ENCODE measurements at places on chromosomes 11 and 22. TPM values are rescaled to one million over a fixed set of nuclear protein-coding genes. Genes with fewer than 3 reads are reported as not detected.

DNA sequence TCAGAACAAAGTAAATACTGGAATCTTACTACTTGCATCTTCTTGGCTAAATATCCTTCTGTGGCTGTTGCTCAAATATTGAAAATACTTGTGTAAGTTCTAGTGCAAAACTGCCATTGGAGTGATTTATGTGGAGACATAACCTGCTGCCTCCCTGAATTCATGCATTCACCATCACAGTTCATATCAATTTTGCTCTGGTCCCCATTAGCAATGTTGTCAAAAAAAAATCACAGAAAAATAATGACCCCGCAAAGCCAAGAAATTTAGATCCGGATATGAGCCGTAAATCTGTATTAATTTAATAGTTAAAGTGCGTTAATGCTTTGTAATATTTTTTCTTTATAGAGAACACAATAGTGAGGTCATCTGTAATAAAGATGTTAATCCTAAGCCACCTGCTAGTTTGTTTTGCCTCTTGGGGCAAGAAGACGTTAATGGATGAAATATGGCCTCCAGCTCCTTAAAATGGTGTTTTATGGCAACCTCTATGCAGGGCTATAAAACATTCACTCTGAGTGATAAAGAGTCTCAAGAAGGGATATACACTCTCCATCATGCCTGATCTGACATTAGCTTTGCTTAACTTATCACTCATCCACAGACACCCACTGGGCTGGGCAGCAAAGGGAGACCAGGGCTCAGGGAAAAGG is 255.9 kb downstream of the INSC start:
- no peaks in the 10 kb centered on the region for H3K4me1 ChIP-seq
- no peak overlapping the region for H3K4me3 ChIP-seq
- H3K27me3 ChIP-seq: peaks cover 4% of the 10 kb centered on the region
- H3K27ac ChIP-seq: no peak overlapping the region

DNA sequence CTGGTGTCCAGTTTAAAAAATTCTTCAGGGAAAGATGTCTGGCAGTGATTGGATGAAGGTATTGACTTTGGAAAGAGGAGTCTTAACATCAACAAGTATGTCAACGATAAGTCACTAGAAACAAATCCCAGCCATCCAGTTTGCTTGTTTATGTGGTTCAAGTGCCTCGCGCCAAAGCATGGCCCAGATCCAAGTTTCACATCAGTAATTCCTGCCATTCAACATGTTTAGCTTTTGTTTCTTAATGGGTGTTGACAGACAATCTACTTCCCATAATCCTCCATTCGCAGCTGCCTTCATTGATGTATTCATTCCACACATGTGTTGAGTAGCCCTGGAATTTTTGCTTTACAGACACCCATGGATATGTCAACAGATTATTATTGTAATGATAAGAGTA is 77.8 kb downstream of the UBASH3B start:
- no peak overlapping the region for H3K27ac ChIP-seq
- H3K27me3 ChIP-seq: no peaks in the 10 kb centered on the region
- no peak for DNase-seq
- H3K36me3 ChIP-seq: peaks cover 3% of the 10 kb centered on the region
- H3K4me1 ChIP-seq: peaks cover 47% of the 10 kb centered on the region

GRCh38 chr11:18768472-18768901 is 23.1 kb downstream of the PTPN5 start:
- no peak overlapping the region for H3K4me3 ChIP-seq
- H3K27me3 ChIP-seq: no peaks in the 10 kb centered on the region
- no peak overlapping the region for H3K27ac ChIP-seq
- no peak for DNase-seq
- peaks cover 8% of the 10 kb centered on the region for H3K4me1 ChIP-seq

- no peak overlapping the region for H3K27ac ChIP-seq
- H3K36me3 ChIP-seq: peaks cover 3% of the 10 kb centered on the region
- H3K27me3 ChIP-seq: peaks cover 3% of the 10 kb centered on the region
- DNase-seq: no peak
- peaks cover 10% of the 10 kb centered on the region for H3K4me1 ChIP-seq
Measured at GRCh38 chr11:16891964-16892363, 122.2 kb downstream of the PLEKHA7 start.

DNA sequence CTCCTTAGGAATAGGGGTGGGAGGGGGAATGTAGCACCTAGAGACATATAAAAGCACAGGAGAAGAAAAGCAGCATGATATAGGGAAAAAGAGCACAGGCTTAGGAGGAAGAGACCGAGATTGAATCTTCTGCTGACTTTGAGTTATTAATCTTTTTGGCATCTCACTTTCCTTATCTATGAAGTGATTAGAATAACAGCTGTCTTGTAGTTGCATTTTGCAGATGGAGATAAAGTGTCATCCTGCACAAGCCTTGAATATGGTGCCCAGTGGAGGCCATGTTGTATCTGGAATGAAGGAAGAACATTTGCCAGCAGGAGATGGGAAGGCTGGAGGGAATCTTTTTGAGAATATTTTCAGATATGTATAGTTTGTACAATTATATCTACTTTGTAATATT is 594.7 kb downstream of the NELL1 start:
- no peaks in the 10 kb centered on the region for H3K4me1 ChIP-seq
- no peaks in the 10 kb centered on the region for H3K36me3 ChIP-seq
- no peak for DNase-seq
- H3K27ac ChIP-seq: no peak overlapping the region
- no peak overlapping the region for H3K4me3 ChIP-seq
- H3K27me3 ChIP-seq: no peaks in the 10 kb centered on the region

DNA sequence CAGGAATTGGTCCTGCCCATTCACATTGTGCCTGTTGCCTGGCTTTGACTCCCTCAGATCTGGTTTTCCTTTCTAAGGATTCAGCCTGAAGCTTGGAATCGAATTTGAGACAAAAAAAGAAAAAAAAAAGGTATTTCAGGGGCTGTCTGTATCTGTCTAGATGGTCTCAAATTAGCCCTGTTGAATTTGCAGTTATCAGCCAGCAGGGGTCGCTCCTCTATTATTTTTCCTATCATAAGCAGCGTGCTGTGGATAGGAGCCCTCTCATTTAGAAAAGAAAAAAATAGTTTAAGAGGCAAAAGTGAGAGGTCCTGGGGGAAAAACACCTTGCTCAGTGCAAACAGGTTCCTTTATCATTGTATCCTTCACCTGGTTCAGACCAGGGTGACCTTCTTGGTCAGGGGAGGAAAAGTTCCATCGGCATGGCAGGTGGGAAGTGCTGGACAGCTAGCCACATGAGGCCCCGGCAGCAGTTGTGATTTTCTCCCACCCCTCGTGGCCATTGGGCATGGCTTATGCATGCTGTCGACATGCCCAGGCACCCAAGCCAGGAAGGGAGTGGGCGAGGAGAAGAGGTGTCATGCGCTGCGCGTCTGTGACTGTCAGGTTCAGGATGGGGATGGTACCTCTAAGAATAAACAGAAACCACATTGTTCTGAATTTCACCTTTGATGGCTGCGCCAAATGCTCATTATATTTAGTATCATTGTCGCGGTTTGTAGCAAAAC is 13.1 kb downstream of the OR5AK2 start:
- no peak for DNase-seq
- H3K27ac ChIP-seq: no peak overlapping the region
- H3K4me1 ChIP-seq: no peaks in the 10 kb centered on the region
- H3K4me3 ChIP-seq: no peak overlapping the region
- H3K36me3 ChIP-seq: no peaks in the 10 kb centered on the region
- no peaks in the 10 kb centered on the region for H3K27me3 ChIP-seq

SCO2 gene
- total RNA-seq: 2.1 TPM

- no peaks in the 10 kb centered on the region for H3K36me3 ChIP-seq
- H3K4me3 ChIP-seq: no peak overlapping the region
- H3K27me3 ChIP-seq: peaks cover 2% of the 10 kb centered on the region
- DNase-seq: no peak
Measured at GRCh38 chr22:33811686-33812085, 108.6 kb downstream of the LARGE1 start.

CTNND1 gene
- total RNA-seq: 8.5 TPM

- H3K36me3 ChIP-seq: peaks cover 2% of the 10 kb centered on the region
- DNase-seq: peak; percentile 29
- H3K4me1 ChIP-seq: peaks cover 7% of the 10 kb centered on the region
- no peaks in the 10 kb centered on the region for H3K27me3 ChIP-seq
Measured at GRCh38 chr11:112410325-112410724, 149.7 kb upstream of the PLET1 start.

DNA sequence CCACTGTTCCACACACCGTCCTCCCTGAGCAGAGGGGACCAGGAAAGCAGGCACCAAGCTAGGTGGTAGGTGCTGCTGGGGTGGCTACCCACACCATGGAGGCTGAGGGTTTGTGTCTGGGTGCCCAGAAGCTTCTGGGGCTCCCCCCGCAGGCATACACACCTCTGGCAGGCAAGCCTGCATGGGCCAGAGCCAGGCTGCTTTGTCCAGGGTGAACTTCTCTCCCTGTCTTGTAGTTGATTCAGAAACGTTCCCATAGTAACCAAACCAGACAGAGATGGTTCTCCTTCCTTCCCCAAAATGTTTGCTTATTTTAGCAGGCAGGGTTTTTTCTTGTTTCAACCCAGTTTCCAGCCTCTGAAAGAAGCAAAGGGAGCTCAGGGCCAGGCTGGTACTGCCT is 40.9 kb upstream of the SUSD2 start:
- H3K36me3 ChIP-seq: peaks cover 24% of the 10 kb centered on the region
- peaks cover 53% of the 10 kb centered on the region for H3K4me1 ChIP-seq
- no peak overlapping the region for H3K27ac ChIP-seq

GRCh38 chr22:50302564-50302963 is 4.9 kb downstream of the PLXNB2 start:
- H3K27ac ChIP-seq: no peak overlapping the region
- peaks cover 6% of the 10 kb centered on the region for H3K4me1 ChIP-seq
- no peak for DNase-seq
- H3K27me3 ChIP-seq: peaks cover 22% of the 10 kb centered on the region
- no peaks in the 10 kb centered on the region for H3K36me3 ChIP-seq

- no peaks in the 10 kb centered on the region for H3K27me3 ChIP-seq
- DNase-seq: no peak
- no peaks in the 10 kb centered on the region for H3K36me3 ChIP-seq
- H3K4me3 ChIP-seq: no peak overlapping the region
- no peak overlapping the region for H3K27ac ChIP-seq
Measured at GRCh38 chr11:107247167-107247861, 210.3 kb downstream of the CWF19L2 start.

TRIOBP gene
- 18.8 TPM for total RNA-seq

Data from activated naive CD4-positive, alpha-beta T cell treated with anti-CD3 and anti-CD28 coated beads for 36 hours (primary cell).